ENCODE measurements at places on chromosomes 13 and 19. TPM values are rescaled to one million over a fixed set of nuclear protein-coding genes. Genes with fewer than 3 reads are reported as not detected.
A peak's percentile ranks its signal among the peaks of the same experiment; 100 is the strongest.

GRCh38 chr13:112529216-112529615 is 58.7 kb downstream of the TUBGCP3 start:
- no peaks in the 10 kb centered on the region for H3K27me3 ChIP-seq
- no peak for DNase-seq
- no peak overlapping the region for H3K4me3 ChIP-seq
- peaks cover 10% of the 10 kb centered on the region for H3K4me1 ChIP-seq
- no peak overlapping the region for H3K27ac ChIP-seq

DNA sequence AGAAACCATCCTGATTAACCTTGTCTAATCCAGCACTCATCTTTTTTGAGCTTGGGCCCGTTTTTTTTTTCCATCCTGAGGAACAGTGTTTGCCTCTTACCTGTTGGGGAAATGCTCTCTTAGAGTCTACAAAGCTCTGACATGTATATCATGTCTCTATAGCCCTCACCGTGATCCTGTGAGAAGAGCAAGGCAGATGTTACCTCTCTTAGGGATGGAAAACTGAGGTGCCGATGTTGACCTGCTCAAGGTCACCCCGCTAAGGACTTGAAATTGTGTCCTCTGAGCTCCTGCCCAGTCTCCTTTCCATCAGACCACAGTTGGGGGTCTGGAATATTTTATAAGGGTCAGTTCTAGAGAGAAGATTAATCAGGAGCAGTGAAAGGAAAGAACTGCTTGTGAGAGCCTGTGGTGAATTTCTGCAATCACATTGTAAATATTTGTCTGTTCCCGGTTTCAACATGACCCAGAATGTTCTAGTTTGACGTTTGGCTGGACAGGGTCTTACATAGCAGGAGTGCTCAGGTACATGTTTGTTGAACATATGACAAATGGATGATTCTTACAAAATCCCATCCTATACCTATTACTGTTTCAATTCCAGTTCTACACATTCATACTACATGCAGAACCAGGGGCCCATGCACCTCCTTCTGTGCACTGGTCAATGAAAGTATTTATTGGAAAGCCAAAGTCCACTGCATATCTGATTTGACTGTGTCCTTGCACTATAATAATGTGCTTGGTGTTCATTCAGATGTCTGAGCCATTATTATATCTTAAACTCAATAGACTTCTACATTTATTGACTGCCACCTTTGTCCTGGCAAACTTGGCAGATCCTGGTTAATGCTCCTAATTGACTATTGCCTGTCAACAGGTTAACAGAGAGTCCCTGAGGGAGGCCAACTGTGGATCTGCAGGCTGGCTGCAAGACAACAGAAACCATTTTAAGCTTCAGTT is 12.1 kb downstream of the SLC25A15 start:
- H3K4me3 ChIP-seq: no peak overlapping the region
- H3K4me1 ChIP-seq: peaks cover 10% of the 10 kb centered on the region
- peaks cover 29% of the 10 kb centered on the region for H3K36me3 ChIP-seq
- DNase-seq: no peak

- DNase-seq: peak; percentile 92
- H3K27me3 ChIP-seq: no peaks in the 10 kb centered on the region
- peak within 1 kb of the TSS; percentile 95 for H3K27ac ChIP-seq
- peaks cover 36% of the 10 kb centered on the region for H3K4me1 ChIP-seq
- peak within 1 kb of the TSS; percentile 92 for H3K4me3 ChIP-seq
These were observed at the start of gene ZNF665 for GRCh38 chr19:53192771-53193534. Gene ZNF665, minus strand, starts transcription at chr19:53193358. Its CDS starts 10,460 bp downstream, at chr19:53182898.

Gene DACT3
- 0.42 TPM for total RNA-seq

- H3K27me3 ChIP-seq: no peaks in the 10 kb centered on the region
- peaks cover 40% of the 10 kb centered on the region for H3K4me1 ChIP-seq
- H3K27ac ChIP-seq: peak within 1 kb of the TSS; percentile 93
- peak; percentile 88 for DNase-seq
- peaks cover 14% of the 10 kb centered on the region for H3K36me3 ChIP-seq
- H3K4me3 ChIP-seq: peak within 1 kb of the TSS; percentile 82
These were observed at the start of gene ICAM1 for GRCh38 chr19:10270616-10271394. Gene ICAM1, plus strand, starts transcription at chr19:10271120. Its CDS starts 40 bp downstream, at chr19:10271160.

DNA sequence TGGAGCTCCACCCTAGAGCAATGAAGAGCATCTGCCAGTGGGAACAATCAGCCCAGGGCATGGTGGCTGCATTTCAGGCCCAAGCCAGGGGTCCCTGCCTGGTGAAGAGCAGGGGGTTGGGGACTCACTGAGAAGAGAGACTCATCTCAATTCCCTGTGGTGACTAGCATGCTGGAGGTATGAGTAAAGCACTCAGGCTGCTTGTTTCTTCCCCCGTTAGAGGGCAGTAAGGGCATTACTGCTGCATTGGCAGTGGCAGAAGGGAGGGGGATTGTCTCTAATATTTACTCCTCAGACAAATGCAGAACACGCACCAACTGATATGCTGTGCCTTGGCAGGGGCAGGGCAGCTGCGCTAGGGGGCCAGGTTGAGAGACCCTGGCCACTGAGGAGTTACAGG is 329.1 kb downstream of the SLITRK5 start:
- H3K27ac ChIP-seq: no peak overlapping the region
- H3K36me3 ChIP-seq: no peaks in the 10 kb centered on the region
- H3K27me3 ChIP-seq: no peaks in the 10 kb centered on the region

Gene SLITRK6
- total RNA-seq: not detected

- H3K4me3 ChIP-seq: no peak overlapping the region
- H3K27ac ChIP-seq: no peak overlapping the region
- H3K4me1 ChIP-seq: peaks cover 3% of the 10 kb centered on the region
These were observed 76.8 kb downstream of the TUBGCP3 start for GRCh38 chr13:112510987-112511685.

Gene LGALS7
- total RNA-seq: not detected

DNA sequence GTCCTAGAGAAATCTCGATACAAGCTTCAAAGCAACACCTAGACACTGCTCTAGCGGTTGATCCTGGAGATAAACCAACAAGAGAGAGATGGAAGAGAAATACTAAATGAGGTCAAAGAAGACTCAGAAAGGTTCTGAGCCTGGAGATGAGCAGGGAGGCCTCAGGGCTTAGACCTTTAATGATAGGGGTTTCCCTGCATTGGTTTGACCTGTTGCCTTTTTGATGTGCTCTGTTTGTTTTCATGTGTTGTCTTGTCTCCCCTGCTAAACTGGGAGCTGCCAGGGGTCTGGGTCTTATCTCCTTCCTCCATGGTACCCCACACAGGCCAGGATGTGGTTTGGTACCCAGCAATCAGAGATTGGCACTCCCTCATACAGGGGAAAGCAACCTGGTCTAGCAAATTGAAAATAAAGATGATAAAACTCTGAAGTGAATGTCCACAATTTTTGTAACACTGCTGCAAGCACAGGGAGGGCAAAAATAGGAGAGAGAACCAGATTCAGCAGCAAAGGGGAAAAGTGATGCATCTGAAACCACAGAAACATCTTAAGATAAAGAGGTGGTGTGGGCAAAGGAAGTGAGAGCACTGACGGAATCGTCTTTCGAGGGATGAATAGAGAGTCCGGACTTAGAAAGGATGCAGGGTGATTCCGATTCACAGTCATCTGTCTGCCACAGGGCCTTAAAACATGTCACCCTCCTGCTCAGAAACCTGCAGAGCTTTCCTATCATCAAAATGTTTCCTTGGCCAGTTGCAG is 3.5 kb downstream of the FFAR2 start:
- peak; percentile 46 for DNase-seq
- peak overlapping the region; percentile 4 for H3K4me3 ChIP-seq
- peak overlapping the region; percentile 7 for H3K27ac ChIP-seq
- peaks cover 32% of the 10 kb centered on the region for H3K27me3 ChIP-seq
- peaks cover 52% of the 10 kb centered on the region for H3K4me1 ChIP-seq
- H3K36me3 ChIP-seq: no peaks in the 10 kb centered on the region

Gene DIAPH3
- 26.8 TPM for total RNA-seq

Gene ZNF493
- total RNA-seq: 21.6 TPM

Gene CRLF1
- total RNA-seq: not detected

DNA sequence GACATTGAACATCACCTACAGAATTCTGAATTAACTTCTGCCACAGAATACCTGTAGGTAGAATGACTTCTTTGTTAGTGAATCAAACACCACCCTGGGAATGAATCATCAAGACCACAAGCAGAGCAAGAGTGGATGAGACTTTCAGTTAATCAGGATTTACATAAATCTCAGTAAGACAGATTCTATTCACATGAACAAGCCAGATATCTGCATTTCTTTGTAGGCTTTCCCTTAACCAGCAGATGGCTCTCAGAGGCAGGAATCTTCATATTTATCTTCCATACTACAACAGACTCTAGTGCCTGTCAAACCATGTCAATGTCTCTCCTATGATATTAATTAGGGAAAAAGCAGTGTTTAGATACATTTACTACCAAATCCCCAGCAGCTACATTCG is 412.1 kb downstream of the KLF12 start:
- no peak for DNase-seq
- no peaks in the 10 kb centered on the region for H3K27me3 ChIP-seq
- H3K4me1 ChIP-seq: peaks cover 11% of the 10 kb centered on the region
